Naive thymus-derived CD8-positive, alpha-beta T cell (primary cell): ENCODE measurements at places on chromosomes 6 and 20. TPM values are rescaled to one million over a fixed set of nuclear protein-coding genes. Genes with fewer than 3 reads are reported as not detected.

- H3K27ac ChIP-seq, result no peak overlapping the region
- no peak overlapping the region for H3K4me3 ChIP-seq
- H3K36me3 ChIP-seq, result no peaks in the 10 kb centered on the region
These were observed 42.2 kb upstream of the IFNGR1 start for GRCh38 chr6:137261361-137261760.

The SLC35D3 gene
- total RNA-seq, result not detected

GRCh38 chr6:29547573-29547972, 12.0 kb downstream of the UBD start:
- H3K4me1 ChIP-seq, result no peaks in the 10 kb centered on the region
- peaks cover 43% of the 10 kb centered on the region for H3K27me3 ChIP-seq
- no peak for DNase-seq
- no peak overlapping the region for H3K4me3 ChIP-seq
- H3K27ac ChIP-seq, result no peak overlapping the region
- H3K36me3 ChIP-seq, result no peaks in the 10 kb centered on the region

GRCh38 chr6:49841424-49841823, 24.9 kb downstream of the CRISP1 start:
- no peaks in the 10 kb centered on the region for H3K36me3 ChIP-seq
- H3K4me1 ChIP-seq, result no peaks in the 10 kb centered on the region
- H3K27ac ChIP-seq, result no peak overlapping the region
- H3K27me3 ChIP-seq, result no peaks in the 10 kb centered on the region

DNA sequence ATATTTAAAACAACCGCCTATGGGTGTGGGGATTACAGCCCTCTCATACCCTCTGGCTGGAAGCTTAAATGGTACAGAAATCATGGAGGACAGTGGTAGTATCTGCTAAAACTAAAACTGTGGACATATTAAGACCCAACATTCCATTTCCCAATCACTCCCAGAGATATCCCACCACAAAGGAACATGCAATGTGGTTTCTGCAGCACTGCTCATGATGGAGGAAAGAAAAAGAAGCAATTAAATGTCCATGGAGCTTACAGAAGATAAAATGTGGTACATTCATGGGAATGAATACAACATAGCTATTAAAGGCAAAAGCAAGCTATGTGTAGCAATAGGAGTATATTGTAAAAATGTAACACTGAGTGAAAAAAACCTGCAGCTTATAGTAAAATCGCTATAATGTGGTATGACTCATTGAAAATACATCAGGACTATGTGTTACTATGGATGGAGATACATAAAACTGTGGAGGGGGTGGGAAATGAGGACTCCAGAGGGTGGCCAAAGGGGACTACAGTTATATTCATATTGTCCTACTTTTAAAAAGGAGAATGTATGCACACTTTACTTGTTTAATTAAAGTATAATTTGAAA, 22.9 kb upstream of the NNAT start:
- no peaks in the 10 kb centered on the region for H3K36me3 ChIP-seq
- no peak overlapping the region for H3K27ac ChIP-seq
- H3K4me1 ChIP-seq, result no peaks in the 10 kb centered on the region
- no peaks in the 10 kb centered on the region for H3K27me3 ChIP-seq
